Esophagus squamous epithelium (tissue), 5 donors: ENCODE measurements at places on chromosomes 2 and 18.

- DNase-seq = no peak
Measured at GRCh38 chr2:8456151-8457091, 225.4 kb upstream of the ID2 start.

- no peak for DNase-seq
Measured at GRCh38 chr2:24961903-24962302, 9.9 kb downstream of the DNAJC27 start.

DNA sequence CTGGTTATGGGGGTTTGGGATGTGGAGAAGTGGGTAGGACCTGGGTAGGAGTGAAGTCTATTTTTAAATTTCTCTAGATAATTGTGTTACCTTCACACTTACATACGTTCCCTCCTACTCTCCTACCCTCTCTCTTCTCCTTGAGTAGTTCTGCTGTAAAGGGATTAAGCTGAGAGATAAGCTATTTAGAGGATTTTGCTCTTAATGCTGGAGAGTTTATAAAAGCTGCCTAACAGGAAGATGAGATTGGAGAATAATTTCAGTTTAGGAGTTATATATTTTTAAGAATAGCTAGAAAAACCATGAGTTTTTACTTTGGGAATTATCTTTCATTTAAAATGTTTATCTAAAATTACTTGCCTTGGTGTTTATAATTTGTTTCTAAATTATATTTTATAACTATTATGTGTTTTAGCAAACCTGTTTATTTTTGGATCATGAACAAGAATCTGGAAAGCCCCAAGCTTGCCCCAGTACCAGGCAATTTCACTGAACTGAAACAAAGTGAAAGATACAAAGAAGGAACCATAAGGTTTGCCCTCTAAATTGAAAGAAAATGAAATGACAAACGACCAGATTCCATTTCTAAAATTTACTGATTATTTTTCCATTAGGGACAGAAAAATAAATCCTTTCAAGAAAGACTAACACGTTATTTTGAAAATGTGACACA, 101.5 kb downstream of the ZNF532 start:
- DNase-seq = no peak

DNA sequence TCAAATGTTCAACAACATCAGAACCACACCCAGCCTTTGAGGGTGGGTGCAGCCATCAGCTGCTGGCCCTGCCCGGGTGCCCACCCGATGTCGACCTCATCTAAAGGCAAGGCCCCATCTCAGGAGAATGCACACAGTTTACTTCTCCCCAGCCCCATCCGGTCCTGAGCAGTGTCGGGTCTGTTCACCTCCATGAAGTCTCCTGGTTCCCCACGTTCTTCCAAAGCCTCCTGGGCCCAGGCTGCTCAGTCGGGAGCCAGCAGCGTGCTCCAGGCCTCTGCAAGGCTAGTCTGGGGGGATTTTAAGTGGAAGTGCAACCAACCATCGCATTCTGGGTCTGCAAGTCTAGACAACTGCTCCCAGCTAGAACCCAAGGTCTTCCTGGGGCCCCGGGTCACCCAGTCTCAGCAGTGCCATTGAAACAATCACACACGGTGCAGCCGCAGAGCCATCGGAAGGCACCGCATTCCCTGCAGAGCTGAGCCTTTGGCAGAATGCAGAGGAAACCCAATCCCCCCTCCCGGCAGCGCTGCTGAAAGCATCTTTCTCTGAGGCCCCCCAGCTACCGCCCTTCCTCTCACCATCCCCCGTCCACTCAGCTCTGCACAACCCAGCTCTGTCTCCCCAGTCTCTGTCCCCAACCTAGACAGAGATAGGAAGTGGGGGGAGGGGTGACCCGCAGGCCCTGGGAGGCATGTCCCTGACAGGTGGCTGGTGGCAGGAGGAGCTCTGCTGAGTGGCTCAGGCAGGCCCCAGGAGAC, 8.5 kb downstream of the ESPNL start:
- no peak for DNase-seq

GRCh38 chr2:157172866-157173578, 84.5 kb upstream of the GALNT5 start:
- no peak for DNase-seq

DNA sequence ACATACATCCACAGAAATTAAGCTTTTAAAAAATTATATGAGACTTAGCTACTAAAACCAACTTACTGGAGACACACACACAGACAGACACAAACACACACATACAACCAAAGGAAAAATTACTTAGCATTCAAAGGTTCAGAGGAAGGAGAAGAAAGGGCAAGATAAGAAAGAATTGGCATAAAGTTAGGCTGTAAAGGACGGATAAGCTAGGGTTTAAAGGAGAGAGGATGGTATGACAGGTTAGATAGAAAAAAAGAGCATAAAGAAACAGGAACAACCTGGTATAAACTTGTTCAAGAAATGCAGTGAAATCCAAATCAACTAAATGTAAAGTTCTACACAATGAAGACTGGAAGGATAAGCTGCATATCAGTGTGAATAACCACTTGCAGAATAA, 73.4 kb downstream of the SLC66A3 start:
- DNase-seq = no peak

GRCh38 chr18:56973487-56973886, 173.4 kb upstream of the BOD1L2 start:
- no peak for DNase-seq

DNA sequence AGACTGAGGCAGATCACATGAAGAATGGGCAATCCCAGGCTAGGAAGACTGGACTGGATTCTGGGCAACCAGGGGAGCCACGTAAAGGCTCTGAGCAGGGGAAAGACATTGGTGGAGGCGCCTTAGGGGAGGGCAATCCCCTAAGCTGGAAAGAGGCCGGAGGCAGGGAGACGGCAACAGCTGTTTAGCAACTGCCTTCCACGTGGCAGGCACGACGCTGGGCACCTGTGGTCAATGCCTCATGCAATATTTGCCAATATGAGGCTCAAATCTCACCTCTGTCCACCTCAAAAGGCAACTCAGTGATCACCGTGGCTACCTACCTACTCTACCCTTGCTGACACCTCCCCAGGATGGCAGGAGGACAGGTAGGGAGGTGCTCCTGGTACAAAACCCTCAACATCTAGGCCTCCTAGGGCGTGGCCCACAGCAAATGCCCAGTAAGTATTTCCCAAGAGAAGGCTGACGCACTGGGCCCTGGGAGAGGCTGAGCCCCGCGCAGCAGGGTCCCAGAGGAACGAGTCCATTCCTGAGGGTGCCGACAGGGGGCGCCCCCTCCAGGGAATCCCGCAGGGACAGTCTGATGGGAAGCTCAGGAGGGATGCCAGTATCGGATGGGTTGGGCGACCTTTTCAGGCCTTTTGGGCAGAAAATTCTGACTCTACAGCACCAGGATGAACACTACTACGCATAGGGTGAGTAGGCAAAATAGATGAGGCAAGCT, 8.9 kb downstream of the BOLA3 start:
- DNase-seq = no peak

DNA sequence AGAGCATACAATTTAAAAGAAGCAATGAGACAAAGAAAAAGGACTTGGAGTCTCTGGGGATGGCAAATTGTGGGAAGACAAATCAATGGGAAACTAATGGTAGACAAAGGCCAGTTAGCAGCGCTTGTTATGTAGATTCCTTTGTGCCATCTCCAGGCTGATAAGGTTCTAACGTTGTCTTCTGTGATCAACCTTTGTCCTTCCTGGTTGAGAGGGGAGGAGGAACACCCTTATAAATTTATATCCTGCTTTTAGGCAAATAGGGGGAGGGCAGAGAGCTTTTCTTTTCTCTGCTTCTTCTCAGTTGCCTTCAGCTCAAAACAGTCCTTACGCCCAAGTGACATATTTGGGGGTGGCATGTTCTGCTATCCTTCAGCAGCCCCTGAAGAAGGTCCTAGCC, 89.8 kb downstream of the STPG4 start:
- DNase-seq = no peak

DNA sequence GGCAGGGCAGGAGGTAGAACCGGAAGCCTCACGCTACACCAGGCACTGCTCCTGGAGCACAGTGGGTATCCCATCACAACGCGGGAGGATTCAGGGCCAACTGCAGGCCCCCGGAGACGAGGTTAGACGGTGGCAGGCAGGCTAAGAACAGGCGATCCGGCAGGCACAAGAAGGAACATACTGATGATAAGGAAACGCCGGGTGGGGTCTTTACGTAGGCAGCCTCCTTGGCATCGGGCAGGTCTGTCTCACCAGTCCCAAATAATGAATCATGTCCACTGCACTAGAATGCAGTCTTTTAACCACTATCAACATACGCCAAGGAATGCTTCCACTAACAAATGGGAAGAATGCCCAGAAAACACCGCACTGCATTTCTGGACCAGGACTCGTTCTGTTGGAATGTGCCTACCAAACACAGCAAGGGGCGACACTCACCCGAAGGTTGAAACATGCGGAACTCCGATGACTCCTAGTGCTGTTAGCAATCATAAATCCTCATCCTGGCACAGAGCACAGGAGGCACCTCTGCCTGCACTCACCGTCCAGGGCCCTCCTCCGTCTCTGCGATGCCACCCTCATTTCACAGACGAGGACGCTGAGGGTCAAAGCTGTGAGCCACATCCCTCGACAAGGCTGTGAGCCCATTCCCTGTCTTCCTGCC, 35.2 kb downstream of the ZNF516 start:
- DNase-seq = no peak

DNA sequence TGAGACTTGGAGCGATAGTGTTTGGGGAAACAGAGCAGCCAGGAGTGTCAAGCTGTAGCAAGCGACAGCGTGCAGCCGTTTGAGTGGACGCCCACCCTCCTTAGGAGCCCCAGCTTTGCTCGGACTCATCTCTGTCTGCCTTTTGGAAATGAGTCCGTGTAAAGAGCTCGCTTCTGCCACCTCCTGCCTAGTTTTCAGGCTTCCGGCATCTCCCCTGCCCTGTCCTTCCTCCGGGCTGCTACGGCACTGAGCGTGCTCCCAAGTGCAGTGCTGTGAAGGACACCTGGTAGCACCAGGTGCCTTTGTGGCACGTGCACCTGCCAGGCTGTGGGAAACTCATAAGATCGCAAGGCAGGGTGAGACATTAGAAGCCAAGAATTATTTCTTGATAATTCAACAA, 117.1 kb downstream of the RNF144A start:
- DNase-seq = no peak

- no peak for DNase-seq
Measured at GRCh38 chr2:236647621-236648020, 78.0 kb downstream of the ACKR3 start.

DNA sequence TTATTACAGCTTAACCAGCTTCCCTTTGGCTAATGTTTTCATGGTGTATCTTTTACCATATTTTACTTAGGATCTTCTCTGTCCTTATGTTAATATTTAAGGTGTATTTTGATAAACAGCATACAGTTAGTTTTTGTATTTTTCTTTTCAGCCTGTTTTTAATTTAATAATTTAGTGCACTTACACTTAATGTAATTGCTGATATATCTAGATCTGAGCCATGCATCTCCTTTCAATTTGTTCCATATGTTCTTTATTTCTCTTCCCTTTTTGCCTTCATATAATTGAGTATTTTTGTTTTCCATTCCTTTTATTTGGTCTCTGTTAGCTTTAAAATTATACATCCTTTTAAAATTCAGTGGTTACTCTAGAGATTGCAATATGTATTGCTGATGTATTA, 78.8 kb downstream of the SMC6 start:
- no peak for DNase-seq

- no peak for DNase-seq
Measured at GRCh38 chr2:97745474-97746174, 32.2 kb downstream of the ZAP70 start.

DNA sequence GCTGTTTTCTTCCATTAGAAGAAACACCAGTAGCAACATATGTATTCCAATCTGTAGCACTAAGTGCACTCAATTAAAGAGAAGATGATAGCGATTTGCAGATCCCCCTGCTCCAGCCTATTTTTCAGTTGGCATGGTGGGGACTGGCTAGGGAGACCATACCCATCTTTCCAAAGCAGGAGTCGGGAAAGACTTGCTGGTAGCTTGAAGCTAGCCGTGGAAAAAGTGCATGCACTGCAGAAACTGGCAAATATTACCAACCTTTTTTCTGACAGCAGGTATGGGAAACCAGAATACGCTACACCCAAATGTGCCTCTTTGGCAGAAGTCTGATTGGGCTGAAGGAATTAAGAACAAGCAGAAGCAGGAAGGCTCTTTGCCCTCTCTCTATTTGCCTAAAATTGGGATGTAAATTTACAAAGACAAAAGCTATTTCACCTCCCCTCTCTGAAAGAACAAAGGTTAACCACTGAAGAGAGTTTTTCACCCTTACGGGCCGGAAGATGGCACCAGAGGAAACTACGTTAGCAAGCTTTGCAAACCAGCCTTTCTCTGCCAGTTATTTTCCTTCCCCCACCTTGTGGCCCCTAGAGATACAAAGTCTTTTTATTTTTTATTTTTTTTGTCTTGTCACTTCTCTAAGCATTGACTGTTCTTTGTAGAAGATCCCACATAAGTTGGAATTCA, 273.1 kb downstream of the DLGAP1 start:
- no peak for DNase-seq

- DNase-seq = no peak
Measured at GRCh38 chr2:126513033-126513432, 142.9 kb upstream of the GYPC start.

GRCh38 chr2:113112441-113112840, 15.0 kb upstream of the IL1RN start:
- DNase-seq = no peak

GRCh38 chr2:60456115-60456770, 97.2 kb downstream of the BCL11A start:
- DNase-seq = no peak

DNA sequence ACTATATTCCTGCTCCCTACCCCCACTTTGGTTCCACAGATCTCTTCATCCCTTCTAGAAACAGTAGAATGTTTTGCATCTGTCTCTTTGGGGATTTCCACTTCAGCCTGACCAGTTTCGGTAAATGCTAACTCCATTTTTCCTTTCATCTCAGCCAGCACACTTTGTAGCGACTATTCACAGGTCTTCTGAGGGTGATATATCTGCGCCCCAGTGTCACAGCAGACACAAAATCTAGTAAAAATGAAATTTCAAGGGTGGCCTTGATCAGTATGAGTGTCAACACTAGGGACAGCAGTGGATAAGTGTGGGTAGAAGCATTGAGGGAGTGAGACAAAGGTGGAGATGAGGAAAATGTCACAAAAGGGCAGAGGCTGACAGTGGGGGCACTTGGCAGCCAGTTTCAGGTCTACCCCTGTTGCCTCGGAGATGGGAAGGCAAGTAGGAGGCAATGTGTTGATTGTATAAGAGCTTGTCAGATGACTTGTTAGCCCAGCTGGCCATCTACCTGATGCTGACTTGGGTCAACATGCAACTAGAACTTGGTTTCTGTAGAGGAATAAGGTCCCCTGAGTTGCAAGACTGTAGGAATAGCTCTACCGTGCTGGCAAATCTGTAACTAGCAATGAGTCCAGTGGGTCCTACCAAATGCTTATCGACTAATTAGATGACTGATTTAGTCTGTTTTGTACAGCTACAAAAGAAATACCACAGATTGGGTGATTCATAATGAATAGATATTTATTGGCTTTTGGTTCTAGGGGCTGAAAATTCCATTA, 60.7 kb downstream of the CXCR4 start:
- DNase-seq = no peak

- DNase-seq = no peak
Measured at GRCh38 chr18:61917818-61918217, 25.0 kb upstream of the RNF152 start.

GRCh38 chr2:62340994-62341484, 145.1 kb downstream of the B3GNT2 start:
- DNase-seq = no peak
